ENCODE measurements at places on chromosomes 3 and 15.

- no peak for DNase-seq
Measured at GRCh38 chr15:71276336-71276665, 161.0 kb downstream of the THSD4 start.

- DNase-seq: no peak
Measured at GRCh38 chr3:99891610-99892285, 74.1 kb downstream of the CMSS1 start.

GRCh38 chr3:141368925-141369794 lies 856 bp downstream of the ZBTB38 start:
- no peak for DNase-seq

- no peak for DNase-seq
Measured at GRCh38 chr3:140176526-140176925, 241.5 kb downstream of the CLSTN2 start.

DNA sequence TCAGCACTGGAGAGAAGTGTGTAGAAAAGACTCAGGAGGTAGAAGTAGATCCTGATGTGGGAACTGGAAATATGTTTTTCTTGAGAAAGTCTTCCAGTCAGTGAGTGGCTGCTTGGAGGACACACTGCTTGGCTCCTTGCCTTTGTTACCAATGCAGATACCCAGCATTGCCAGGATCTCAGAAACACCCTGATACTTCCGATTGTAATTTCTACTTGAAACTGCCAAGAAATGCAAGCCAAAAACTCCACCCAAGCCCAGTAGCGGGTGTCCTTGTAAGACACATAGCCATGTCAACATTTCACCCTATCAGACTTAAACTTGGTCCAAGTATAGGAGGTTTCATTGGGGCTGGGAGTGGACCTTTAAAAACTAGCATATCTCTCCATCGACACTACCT lies 141.8 kb downstream of the ALDH1A2 start:
- DNase-seq: no peak

GRCh38 chr3:122969585-122970469 lies 57.7 kb downstream of the SEMA5B start:
- DNase-seq: no peak

DNA sequence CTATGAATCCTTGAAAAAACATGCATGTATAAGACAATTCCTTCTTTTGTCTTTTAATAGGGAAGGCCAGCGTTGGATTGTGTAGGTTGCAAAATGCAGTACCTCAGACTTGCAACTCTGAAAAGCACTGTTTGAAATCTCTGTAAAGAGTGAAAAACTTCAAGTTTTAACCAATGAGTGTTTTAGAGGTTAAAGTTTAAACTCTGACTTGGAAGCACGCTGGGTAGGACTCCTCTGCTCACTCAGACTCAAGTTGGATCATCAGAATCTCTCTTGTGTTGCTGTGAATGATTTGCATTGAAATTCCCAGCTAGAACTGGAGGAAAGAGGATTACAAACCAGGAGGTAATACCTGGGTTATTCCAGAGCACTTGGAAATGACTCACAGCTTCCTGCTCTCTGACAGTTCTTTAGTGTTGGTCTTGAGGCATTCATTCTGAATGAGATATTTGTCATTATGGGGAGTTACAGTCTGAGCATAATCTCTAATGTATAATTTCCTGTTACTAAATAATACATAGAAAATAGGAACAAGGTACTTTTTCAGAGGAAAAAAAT lies 49.1 kb downstream of the PLS1 start:
- no peak for DNase-seq

GRCh38 chr3:151843275-151843674 lies 29.4 kb downstream of the AADAC start:
- DNase-seq: no peak

DNA sequence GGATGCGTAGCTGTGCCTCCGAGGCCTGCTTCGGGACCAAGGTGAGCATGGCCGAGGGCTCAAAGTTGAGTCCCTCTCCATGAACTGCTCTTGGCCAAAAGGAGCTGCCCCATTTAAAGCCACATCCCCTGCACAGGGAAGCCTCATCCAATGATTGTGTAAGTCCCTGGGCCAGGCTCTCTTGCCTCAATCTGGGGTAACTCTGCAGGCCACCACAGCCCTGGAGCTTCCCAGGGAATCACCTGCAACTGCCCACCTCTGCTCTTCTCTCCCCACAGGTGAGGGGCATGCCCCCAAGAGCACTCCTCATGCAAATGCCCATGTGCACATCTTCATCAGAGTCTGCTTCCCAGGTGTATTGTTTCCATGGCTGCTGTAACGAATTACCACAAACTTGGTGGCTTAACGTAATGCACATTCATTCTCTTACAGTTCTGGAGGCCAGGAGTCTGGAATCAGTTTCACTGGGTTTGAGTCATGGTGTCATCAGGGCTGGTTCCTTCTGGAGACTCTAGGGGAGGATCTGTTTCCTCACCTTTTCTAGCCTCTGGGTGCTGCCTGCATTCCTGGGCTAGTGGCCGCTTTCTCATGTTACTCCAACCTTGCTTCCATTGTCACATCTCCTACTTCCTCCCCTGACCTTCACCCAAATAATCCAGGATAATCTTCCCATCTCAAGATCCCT lies 25.0 kb upstream of the LOXL1 start:
- no peak for DNase-seq

DNA sequence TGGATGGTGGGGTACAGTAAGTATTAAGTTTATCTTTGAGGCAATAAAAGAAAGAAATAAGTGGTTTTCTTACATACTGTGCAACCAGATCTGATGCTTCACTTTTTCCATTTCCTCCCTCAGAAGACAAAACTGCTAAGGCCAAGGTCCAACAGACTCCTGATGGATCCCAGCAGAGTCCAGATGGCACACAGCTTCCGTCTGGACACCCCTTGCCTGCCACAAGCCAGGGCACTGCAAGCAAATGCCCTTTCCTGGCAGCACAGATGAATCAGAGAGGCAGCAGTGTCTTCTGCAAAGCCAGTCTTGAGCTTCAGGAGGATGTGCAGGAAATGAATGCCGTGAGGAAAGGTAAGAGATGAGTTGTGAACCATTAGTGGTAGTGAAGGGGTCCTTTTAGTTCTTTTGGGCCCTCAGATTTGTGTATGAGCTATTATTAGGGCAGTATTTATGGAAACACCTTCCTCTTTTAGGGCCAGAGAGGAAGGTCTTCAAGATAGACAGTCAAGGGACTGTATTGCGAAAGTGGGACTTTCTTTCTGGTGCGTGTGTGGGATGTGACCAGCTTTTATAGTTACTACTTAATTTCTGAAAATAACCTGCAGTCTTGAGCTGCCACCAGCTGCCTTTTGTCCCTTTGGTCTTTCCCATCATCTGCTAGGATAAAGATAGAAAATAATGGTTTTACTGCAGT lies 4.6 kb downstream of the ALAS1 start:
- peak; percentile 51 for DNase-seq

- DNase-seq: no peak
Measured at GRCh38 chr3:162175145-162175544, 678.5 kb downstream of the OTOL1 start.

DNA sequence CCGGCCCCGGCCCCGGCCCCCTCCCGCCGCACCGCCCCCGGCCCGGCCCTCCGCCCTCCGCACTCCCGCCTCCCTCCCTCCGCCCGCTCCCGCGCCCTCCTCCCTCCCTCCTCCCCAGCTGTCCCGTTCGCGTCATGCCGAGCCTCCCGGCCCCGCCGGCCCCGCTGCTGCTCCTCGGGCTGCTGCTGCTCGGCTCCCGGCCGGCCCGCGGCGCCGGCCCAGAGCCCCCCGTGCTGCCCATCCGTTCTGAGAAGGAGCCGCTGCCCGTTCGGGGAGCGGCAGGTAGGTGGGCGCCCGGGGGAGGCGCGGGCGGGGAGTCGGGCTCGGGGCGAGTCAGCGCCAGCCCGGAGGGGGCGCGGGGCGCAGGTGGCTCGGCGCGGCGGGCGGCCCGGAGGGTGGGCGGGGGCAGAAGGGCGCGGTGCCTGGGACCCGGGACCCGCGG lies 352 bp downstream of the CHRD start:
- no peak for DNase-seq

- DNase-seq: no peak
Measured at GRCh38 chr3:26418553-26418952, 204.0 kb upstream of the LRRC3B start.

Measured in CD4-positive, alpha-beta T cell (primary cell).